NCI-H774 (cell line): ENCODE measurements at places on chromosomes 6 and 20.
A peak's percentile ranks its signal among the peaks of the same experiment; 100 is the strongest.

DNA sequence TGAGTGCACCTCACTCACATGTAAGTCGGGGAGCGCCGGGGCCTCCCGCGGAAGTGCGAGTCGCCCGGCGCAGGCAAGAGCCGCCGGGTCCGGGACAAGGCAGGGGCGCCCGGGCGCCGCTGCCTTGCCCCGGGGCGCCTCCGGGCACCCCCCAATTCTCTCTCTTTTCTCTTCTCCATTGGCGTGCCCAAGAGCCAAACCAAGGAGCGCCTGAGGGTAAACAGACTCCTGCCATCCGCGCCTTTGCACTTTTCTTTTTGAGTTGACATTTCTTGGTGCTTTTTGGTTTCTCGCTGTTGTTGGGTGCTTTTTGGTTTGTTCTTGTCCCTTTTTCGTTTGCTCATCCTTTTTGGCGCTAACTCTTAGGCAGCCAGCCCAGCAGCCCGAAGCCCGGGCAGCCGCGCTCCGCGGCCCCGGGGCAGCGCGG is 36.8 kb downstream of the GNAS start:
- DNase-seq: no peak

GRCh38 chr6:71383476-71383875 is 94.9 kb downstream of the OGFRL1 start:
- no peak for DNase-seq

DNA sequence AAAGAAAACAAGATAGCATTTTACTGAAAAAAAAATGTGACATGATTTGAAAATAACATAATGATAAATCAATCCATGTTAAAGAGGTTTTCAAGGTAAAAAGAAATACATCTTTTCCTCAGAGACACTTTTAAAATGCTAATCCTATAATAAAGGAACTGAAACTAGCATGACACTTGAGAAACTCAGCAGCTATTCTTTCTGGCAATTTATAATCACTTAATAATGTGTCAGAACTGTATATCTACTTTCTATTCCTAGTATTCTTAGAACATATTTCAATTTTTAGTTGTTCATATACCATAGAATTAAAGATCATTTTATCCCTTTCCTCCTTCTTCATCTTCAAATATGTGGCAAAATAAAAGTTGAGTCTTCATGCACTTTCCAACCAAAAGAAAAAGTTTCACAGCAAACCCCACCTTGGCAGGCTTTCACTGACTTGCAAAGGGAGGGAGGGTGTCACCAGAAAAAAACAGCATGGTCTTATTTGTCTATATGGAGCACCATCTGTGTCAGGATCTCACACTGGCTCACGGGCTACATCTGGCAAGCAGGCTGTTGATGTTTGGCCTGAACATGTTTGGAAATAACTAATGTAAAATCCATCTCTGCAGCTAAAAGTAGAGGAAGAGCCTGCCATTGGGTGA is 48.5 kb downstream of the FHL5 start:
- DNase-seq: no peak

DNA sequence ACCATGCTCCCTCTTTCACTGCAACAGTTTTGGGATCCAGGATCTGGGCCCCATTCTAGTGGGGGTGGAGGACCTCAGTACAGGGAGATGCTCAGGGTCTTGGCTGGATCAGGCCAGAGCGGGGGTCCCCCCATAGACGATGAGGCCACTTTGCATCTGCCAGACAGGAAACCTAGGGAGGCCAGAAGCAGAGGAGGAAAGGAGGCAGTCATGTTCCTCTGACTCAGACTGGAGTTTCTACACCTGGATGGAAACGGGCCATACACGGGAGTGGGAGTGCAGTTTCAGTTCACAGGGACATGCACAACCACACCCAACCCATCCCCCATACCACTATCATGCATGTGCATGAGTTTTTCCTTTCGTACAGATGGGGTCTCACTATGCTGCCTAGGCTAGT is 3.6 kb upstream of the EMILIN3 start:
- no peak for DNase-seq

GRCh38 chr6:109182578-109182977 is 87.3 kb downstream of the CEP57L1 start:
- peak; percentile 39 for DNase-seq

DNA sequence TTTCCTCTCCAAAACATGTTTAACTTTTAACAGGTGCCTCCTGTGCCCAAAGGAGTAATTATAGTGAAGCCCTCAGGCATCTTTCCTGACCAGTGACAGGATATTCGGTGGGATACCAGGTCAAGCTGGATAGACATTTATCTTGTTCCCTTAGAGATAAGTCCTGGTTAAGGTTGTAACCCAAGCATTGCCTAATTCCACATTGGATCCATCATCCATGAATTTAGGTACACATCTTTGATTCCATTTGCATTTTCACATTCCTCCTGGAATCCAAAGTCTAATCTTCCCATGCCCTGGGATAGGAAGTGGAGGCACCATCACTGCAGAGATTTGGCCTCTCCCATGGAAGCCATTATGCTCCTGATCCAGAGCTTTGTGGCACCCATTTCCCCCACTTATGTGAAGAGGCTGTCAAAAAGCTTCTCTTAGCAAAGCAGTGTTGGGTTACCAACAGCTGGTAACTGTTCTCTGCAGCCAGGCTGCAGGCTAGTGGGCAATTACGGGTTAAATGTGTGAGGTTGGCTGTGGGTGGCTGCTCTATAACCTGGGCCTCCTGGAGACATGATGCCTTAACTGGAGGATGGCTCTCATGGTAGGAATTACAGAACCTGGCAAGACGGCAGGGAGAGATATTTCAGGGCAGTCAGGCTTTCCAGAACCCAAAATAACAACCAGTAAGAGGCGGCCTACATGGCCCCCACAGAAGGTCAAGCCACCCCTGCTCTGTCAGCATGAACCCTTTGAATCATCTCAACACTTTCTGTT is 96.9 kb upstream of the VGLL2 start:
- no peak for DNase-seq

DNA sequence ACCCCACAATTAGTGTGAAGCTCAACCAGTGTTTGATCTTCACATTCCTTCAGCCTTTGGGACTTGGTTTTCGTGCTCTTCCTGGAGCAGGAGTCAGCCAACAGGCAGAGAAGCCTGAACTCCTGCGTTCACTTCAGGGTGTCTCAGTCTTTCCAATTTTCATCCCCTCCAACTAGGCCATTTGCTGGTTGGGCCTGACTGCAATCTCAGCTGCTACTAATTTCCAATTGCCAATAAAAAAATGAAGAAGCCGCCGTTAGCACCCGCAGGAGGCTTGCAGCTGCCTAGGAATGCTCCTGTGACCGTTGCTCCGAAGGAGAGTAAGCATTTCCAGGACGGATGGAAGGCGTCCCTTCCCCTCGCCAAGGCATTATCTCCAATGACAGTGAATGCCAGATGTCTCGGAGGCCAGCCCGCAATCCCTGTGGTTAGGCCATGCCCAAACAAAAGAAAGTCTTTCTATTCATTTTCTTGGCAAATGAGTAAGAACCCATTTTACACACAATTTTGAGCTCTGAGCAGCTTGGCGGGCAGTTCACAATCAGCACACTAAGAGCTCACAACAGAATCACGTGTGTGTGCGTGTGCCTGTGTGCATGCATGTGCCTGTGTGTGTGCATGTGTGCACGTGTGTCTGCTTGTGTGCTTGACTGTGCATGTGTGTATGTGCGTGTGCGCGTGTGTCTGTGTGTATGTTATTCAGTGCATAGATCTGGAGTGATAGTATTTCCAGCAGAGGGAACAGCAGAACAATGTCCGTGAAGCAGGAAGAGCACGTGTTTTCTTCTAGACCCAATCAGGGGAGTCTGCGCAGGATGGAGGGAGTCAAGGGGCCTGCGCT is 301.2 kb downstream of the SMOC2 start:
- DNase-seq: no peak

DNA sequence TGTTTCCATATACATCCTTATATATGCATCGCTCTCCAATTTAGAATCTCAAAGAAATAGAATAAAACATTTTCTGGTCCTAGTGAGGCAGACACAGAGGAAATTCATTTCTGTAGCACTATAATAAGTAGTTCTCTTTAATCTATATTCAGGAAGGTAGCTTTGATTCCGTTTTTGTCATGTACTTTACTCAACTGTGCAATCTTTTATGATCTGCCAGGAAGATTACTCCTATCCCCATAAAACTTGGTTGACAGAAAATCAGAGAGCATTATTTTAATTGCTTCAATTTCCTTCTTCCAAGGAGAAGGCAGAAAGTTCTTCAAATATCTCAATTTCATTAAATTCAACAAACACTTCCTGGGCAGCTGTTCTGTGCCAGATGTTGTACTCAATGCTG is 10.6 kb upstream of the CLIC5 start:
- no peak for DNase-seq
